ENCODE measurements at places on chromosomes 11 and 22. TPM values are rescaled to one million over a fixed set of nuclear protein-coding genes. Genes with fewer than 3 reads are reported as not detected.

DNA sequence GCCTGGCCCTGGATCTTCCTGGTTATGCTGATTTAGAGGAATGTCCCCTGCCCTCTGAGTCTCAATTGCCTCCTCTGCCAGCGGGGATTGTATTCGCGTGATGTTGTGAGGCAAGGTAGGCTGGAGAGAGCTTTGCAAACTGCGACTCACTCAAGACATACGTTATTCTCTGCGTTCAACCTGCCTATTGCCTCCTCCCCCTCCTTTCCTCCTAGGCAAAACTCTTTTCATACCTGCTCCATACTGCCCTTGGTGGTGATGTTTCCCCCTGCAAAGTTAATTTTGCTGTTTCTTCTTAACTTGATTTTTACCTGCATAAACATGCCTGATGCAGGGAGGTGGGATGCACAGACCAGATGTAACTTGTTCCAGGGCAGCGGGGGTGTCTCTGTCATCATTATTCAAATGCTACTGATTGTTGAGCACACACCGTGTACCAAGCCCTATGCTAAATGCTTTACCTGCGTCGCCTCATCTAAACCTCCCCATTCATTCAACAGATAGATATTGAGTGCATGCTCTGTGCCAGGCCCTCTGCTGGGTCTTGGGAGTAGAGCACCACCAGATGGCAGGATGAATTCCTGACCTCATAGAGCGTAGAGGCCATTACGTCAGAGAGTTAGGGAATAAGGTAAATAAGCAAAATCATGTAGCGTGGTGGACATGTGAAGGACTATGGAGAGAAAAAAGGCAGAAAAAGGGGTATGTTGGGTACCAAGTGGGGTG is 29.0 kb downstream of the SGSM1 start:
- peak; percentile 74 for DNase-seq

DNA sequence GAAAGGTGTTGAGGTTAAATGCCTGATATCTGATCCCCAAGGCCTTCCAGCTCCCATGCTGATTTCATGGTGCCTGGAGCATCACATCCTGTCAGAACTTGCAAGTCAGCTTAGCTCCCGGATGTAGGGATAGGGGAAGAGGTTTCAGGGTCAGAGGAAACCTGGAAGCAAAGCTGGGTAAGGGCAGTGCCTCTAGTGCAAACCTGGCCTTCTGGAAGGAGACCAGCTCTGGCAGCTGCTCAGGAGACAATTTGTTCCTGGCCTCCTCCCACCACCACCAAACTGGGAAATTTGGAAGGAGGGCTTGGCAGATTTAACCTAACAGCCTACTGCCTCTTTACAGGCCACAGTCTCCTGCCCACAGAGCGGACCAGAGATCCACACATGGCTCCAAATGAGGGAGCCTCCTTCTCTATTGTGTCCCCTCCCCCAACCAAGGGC is 9.2 kb upstream of the TSKU start:
- DNase-seq = no peak

DNA sequence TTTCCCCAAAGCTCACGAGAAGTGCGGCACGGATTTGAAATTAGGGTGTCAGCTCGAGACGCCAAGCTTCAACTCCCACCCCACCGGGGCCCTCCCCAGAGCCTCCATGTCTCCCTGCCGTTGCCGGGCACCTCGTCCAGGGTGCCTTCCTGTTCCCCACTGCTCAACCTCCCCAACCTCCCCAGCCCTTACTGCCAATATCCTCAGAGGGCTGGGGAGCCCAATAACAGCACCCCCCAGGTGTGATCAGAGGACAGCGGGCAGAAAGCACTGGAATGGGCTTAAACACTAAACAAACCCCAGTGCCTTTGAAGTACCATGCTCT is 1336.4 kb downstream of the TBC1D22A start:
- DNase-seq = no peak

- no peak for DNase-seq
These were observed 51.7 kb downstream of the RAB30 start for GRCh38 chr11:83019888-83020579.

- DNase-seq = no peak
These were observed 41.5 kb downstream of the CSTPP1 start for GRCh38 chr11:46978005-46978491.

- no peak for DNase-seq
These were observed 2.5 kb upstream of the TPST2 start for GRCh38 chr22:26592421-26592891.

- DNase-seq = no peak
These were observed 24.6 kb downstream of the SDHAF2 start for GRCh38 chr11:61454520-61454919.

DNA sequence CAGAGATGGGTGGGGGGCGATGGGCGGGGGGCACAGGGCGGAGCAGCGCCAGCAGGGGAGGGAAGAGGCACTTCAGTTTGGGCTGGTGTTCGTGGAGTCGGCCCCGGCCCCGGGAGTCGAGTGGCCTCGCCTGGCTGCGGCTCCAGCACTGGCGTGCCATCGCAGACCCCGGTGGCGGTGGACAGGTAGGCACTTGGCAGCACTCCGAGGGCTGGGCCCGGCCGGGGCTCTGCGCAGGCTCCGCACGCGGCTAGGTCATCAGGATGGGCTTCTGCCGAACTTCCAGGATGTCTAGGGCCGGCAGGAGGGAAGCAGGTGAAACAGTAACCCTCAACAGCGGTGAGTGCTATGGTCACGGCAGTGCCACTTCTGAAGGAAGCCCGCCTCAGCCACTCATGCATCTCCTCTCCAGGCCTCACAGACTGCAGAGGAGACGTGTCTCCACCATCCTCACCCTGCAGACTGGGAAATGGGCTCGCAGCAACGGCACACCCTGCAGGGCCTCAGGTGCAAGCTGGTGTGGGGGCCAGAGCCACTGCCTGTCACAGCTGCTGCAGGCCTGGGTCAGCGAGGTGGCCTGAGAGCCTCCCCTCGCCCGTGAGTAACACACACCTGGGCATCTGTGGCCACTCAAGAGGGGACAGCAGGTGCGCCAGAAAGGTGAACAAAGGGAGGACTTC is 33.3 kb downstream of the NUP50 start:
- no peak for DNase-seq

The GRK3 gene
- 0.20 TPM for total RNA-seq

The FAM83F gene
- total RNA-seq = not detected

The BDNF gene
- total RNA-seq = 0.22 TPM

The OR4C45 gene
- total RNA-seq = not detected

The RFPL3 gene
- not detected for total RNA-seq

The SLN gene
- not detected for total RNA-seq

All from lung microvascular endothelial cell (primary cell).